ENCODE measurements at places on chromosomes 1 and 21.
A peak's percentile ranks its signal among the peaks of the same experiment; 100 is the strongest.

GRCh38 chr1:177948336-177948972 is 21.4 kb downstream of the SEC16B start:
- DNase-seq, result peak; percentile 75

- no peak for DNase-seq
Observed at GRCh38 chr1:248782416-248783141, 27.0 kb upstream of the LYPD8 start.

- no peak for DNase-seq
Observed at GRCh38 chr1:21941370-21941769, 4.3 kb upstream of the HSPG2 start.

DNA sequence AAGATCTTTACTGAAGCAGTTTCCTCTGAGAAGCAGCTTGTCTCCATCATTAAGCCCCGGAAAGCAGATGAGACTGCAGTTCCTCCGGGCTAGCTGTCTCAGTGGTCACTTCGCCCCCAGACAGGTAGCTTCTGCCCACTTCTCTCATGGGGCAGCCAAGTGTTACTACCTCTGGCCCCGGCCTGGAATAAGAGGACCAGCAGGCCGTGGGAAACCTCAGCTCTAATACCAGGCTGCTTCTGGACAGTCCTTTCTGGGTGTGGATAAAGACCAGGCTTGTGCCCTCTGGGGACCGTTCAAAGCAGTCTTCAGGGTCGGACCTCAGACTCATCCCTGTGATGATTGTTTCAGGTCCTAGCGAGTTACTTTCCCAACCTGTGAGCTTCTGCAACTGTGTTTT is 54.8 kb downstream of the RUNX3 start:
- DNase-seq, result no peak

DNA sequence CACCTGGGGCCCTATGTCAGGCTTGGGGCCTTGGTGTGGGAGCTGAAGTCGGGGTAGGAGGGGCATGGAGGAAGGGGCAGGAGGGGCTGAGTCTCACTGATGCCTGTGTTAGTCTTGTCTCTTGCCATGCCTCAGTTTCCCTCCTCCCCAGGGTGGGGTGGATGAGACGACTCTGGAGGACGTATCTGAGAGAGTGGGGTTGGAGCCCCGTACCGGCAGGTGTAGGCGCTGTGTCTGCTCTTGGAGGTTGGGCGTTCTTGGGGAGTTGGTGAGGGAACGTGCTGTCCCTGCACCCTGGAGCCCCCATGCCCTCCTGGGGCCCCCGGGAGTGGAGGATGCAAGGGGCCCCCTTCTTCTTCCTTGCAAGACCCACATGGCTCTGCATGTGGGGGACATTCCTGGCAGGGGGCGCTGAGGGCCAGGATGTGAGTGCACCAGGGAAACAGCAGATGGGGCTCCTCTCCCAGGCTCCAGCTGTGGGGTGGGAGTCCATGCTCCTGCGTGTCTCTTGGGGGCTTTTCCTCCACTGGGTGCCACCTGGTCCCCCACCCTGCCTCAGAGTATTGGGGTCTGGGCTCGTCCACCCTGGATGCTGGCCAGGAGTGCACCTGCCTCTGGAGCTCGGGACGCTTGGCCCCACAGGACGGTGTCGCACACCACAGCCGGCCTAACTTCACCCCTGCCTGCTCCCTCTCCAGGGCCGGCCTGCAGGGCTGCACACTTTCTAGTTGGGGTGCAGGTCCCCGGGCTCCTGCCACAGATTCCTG is 1.4 kb upstream of the TNFRSF14 start:
- DNase-seq, result no peak

GRCh38 chr21:32101277-32101676 is 177.6 kb downstream of the MIS18A start:
- no peak for DNase-seq

GRCh38 chr1:43067977-43068751 is 103.9 kb downstream of the EBNA1BP2 start:
- no peak for DNase-seq

DNA sequence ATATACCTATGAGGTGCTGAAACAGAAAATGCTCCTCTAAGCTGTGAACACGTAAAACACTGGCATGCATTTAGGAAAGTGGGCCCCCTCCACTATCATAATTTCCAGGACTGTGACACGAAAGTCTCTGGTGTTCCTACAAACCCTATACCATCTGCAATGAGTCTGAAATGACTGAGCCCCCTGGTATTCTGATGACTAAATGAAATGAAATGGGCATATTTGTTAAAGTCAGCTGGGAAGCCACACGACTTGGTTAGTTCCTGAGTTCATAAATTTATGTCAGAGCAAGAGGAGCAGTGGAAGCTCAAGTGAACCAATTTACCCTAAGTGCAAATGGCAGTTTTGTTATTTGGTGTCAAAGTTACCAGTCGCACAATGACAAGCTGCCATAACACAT is 182.3 kb downstream of the KCTD3 start:
- no peak for DNase-seq

DNA sequence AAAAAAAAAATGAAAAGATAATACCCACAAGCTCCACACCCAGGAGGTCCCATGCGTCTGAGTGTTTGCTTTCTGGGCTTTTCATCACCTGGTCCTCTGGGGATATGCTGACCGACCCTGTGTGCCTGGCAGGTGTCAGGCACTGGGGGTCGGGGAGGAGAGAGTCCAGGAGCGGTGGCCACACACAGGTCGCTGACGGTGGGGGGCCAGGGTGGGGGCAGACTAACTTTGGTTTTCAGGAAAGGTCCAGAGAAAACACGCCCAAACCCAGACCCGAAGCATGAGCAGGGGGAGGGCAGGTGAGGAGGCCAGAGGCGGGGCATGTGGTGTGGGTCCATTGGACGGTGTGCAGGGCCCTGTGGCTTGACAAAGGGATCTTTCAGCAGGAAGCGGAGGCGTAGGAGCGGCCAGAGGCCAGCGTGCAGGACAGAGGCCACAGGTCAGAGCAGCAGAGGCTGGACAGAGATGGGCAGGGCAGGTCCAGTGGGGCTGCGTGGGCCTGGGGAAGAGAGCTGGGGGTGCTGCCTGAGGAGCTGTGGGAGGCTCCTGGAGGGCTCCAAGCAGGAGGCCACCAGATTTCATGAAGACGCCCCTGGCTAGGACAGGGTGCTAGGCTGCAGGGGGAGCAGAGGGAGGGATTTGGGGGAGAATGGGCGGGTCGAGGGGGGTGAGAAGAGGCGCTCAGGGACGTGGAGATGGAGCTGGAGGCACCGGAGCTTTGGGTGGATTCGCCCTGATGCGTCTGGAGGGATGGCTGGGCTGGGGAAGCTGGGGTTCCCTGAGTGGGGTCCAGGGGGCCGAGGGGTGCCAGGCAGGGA is 15.8 kb downstream of the RNF223 start:
- DNase-seq, result no peak

GRCh38 chr1:147800804-147801203 is 40.4 kb upstream of the GJA5 start:
- no peak for DNase-seq

GRCh38 chr1:192445839-192446489 is 129.2 kb downstream of the RGS21 start:
- peak; percentile 11 for DNase-seq

- DNase-seq, result no peak
Observed at GRCh38 chr21:34567604-34568155, 47.2 kb downstream of the RCAN1 start.

GRCh38 chr1:54996359-54996868 is 2.3 kb upstream of the BSND start:
- no peak for DNase-seq

DNA sequence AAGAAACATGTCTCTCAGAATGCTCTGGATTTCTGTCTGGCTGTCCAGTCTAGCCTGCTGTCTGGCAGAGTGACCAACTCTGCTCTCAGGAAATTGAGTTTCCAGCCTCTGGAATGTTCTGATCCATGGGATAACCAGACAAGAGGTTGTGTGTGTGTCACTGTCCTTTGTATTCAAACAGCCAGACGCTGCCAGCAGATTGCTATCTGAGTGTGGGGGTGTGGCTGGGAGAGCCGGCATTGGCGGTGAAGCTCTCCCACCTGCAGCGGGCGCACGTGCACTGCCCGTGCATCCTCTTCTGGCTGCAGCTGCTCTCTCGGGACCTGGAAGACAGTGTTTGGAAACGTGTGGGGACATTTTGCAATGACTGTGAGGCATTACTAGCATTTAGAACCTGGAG is 26.1 kb downstream of the PKP1 start:
- peak; percentile 13 for DNase-seq

- no peak for DNase-seq
Observed at GRCh38 chr1:219806020-219806419, 122.3 kb downstream of the SLC30A10 start.

DNA sequence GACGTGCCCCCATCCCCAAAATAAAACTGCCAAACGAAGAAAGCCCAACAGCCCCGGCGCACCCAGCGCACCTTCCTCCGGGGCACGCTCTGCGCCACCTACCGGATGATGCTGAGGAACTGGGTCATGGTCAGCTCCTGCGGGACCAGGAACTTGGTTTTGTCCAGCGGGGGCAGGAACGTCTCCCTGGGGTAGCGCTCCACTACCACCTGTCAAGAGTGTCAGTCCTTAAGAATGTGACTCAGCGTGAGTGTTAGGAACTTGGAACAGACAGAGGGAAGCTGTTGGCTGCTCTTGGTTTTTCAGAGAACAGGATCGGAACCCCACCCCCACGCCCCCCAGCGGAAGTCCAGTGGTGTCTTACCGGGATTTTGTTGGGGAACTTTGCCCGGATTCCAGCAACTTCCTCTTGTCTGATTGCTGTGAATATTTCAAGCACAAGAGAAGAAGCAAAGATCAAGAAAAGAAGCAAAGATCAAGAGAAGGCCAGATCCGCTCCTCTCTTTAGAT is 431 bp downstream of the MAP1LC3C start:
- DNase-seq, result no peak

DNA sequence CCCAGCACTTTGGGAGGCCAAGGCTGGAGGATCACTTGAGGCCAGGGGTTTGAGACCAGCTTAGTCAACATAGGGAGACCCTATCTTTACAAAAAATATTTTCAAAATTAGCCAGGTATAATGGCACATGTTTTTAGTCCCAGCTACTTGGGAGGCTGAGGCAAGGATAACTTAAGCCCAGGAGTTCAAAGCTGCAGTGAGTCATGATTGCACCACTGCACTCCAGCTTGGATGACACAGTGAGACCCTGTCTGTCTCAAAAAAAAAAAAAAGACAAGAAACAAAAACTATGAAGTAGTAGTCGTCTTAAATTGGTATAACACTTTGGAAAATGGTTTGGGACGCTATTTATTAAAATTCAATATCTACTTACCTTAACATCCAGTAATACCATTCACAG is 7.7 kb downstream of the AIM2 start:
- DNase-seq, result no peak

Data from NCI-H187 (cell line).